ENCODE measurements at places on chromosomes 2 and 18.

GRCh38 chr2:53111004-53111403 is 656.6 kb upstream of the CHAC2 start:
- DNase-seq: no peak

DNA sequence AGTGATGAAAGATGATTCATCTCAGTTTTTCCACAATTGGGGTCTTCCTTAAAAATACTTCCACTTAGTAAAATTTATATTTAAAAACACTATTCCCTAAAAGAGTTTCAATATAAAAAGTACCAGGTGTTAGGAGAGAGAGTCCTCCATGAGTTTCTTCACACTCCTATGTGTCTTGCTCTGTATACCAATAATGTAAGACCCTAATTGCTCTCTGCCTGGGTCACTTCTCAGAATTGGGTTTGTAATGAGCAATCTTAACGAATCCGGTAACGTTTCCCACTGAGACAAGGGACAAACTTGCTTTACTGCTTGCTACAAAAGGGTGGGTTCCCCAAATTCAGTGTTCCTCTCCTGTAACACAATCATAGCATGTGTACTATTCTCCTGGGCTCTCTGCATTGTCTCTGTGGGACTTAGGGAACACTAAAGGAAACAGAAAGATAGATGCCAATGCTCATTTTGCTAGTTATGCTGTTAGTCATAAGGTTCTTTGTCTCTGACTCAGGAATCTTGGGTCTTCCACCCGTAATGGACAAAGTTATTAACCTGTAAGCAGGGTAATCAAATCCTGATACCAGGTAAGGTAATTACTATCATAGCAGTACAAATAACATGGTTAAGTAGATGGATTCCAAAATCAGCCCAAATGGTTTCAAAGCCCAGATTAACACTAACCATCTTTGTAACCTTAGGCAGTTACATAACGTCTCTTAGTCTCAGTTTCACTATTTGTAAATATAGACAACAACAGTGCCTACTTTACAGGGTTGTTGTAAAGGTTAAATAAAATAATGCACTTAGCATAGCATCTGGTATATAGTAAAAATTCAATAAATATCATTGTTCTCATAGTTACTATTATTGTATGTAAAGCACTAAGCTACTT is 46.3 kb downstream of the ITSN2 start:
- DNase-seq: no peak

GRCh38 chr18:12658426-12659138 is 675 bp upstream of the SPIRE1 start:
- peak; percentile 48 for DNase-seq

GRCh38 chr2:232492963-232493700 is 5.5 kb upstream of the ECEL1 start:
- peak; percentile 22 for DNase-seq

DNA sequence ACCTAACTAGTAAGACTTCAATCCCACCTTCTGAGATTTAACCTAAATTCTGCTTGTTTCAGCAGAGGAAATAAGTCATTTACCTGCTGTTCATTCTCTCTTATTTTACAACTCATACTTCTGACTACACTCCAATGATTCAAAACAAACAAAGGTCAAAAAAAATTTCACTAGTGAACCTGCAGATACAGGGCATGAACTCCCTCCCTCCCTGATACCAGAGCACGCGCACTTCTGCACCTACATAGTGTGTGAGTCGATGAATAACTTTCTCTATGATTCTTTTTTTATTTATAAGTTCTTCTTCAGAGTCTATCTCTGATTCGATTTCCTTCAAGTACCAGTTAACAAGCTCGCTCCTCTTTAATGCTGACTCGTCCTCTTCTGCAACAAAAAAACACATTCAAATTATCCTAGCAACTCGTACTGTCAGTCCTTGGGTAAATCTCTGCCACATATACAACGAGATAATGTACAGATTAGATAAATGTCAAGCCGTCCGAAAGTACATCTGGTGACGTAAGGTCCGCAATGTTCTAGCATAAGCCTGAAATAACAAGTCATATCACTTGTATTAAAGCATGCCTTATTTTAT is 7.4 kb upstream of the LCT start:
- no peak for DNase-seq

- DNase-seq: no peak
These were observed 10.2 kb downstream of the SP110 start for GRCh38 chr2:230209422-230210051.

DNA sequence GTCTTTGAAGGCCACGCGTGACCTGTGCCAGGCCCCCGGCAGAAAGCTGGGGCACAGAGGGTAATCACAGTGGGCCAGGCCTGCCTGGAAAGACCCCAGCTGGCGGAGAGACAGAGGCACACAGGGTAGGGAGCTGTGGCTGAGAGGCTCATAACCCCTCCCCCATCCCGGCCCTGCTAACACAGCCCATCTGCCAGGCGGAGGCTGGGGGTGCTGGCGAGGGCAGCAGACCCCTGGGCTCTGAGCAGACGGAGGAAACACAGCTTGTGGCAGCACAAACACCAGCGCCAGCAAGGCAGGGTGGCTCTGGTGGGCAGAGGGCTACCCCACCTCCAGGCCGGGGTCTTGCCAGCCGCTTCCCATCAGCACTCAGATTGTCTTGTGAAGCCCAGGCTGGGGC is 19.0 kb downstream of the HS6ST1 start:
- DNase-seq: peak; percentile 28

- DNase-seq: no peak
These were observed 16.4 kb downstream of the MAL start for GRCh38 chr2:95041824-95042442.

DNA sequence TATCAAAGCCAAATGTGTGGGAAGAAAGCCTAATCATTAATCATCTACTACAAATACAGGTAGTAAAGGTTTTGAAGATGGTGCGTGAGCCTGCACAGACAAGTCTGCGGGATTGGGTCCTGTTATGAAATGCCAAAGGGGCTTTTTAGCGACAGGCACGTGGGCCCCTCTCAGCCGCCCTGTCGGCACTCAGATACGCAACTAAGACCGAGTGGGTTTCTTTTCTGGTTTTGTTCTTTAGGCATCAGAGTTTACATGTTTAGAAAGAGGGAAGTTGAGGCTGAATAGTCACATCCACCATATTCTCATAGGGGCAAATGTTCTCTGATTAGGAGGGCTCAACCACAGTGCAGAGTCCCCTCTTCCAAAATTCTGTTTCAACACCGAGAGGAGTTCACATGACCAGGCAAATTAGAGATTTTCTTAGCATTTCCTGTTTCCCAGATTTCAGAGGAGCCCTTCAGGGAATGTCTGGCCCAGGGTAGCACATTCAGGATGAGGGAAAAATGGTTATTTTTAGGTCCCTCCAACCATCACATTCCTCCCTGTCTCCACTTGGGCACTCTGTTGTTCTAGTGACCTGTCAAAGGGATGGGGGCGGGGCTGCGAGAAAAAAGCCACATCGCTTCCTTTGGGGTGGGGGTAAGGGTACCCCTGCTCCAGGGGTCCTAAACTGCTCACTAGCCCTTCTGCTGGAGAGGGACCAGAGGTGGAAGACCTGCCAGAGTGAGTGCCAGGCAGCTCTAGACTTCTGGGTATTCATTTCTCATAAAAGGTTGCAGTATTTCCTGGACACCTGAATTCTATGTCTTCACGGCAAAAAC is 159.2 kb downstream of the BCL2 start:
- DNase-seq: no peak

DNA sequence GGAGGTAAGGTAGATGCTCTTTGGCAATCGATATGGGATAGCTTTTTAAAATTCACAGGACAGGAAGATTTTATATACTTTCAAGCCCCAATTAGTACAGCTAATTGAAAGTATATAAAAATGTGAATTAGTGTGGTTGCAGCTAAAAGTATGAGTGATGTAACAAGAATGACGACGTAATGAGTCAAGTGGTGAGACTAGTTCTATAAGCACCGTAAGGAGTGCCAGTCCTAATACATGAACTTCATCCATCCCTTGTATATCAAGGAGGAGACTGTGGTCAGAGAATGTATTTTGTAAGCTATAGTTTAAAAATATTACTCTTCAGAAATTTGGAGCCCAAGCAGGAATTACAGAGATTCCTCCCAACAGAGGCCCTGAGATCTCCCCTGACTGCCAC is 25.8 kb downstream of the DNAJC27 start:
- no peak for DNase-seq

DNA sequence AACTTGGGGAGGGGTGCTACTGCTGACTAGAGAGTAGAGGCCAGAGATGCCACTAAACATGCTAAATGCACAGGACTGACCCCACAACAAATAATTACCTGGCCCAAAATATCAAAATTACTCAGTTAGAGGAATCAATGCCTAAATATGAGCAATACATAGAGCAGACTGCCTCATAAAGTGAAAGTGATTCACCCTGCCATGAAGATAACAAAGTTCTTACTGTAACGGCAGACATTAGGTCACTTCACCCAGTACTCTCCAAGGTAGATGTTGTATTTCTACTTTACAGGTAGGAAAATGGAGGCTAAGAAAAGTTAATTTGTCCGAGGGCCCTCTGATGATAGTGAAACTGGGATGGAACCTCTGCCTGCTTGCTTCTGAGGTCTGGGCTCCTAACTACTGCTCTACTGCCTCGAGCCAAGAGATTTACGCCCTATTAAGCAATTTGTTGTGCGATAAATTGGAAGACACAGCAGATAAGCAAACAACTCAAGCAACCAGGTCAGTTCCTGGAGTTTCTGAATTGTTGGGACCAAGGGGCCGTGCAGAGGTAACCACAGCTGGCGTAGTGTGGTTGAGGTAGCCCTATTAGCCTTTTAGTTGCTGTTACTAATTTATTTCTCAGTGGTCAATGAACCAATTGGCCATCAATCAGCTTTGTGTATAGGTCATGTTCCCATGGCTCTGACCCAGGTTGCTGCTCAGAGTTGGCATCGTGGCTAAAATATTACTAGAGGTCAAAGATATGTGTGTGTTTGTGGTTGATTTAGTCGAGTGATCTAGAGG is 4.8 kb downstream of the DHRS9 start:
- no peak for DNase-seq

- no peak for DNase-seq
These were observed 102.7 kb upstream of the TAF1B start for GRCh38 chr2:9740382-9741073.

DNA sequence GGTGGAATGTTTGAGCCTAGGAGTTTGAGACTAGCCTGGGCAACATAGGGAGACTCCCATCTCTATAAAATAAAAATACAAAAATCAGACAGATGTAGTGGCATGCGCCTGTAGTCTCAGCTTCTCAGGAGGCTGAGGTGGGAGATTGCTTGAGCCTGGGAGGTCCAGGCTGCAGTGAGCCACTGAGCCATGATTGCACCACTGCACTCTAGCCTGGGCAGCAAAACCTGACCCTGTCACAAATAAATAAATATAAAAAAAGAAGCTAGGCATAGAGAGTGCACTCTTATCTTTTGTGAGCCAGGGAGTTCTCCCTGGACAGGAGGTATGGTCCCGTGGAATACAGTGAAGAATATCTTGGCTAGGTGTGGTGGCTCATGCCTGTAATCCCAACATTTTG is 11.0 kb upstream of the KYNU start:
- DNase-seq: no peak

DNA sequence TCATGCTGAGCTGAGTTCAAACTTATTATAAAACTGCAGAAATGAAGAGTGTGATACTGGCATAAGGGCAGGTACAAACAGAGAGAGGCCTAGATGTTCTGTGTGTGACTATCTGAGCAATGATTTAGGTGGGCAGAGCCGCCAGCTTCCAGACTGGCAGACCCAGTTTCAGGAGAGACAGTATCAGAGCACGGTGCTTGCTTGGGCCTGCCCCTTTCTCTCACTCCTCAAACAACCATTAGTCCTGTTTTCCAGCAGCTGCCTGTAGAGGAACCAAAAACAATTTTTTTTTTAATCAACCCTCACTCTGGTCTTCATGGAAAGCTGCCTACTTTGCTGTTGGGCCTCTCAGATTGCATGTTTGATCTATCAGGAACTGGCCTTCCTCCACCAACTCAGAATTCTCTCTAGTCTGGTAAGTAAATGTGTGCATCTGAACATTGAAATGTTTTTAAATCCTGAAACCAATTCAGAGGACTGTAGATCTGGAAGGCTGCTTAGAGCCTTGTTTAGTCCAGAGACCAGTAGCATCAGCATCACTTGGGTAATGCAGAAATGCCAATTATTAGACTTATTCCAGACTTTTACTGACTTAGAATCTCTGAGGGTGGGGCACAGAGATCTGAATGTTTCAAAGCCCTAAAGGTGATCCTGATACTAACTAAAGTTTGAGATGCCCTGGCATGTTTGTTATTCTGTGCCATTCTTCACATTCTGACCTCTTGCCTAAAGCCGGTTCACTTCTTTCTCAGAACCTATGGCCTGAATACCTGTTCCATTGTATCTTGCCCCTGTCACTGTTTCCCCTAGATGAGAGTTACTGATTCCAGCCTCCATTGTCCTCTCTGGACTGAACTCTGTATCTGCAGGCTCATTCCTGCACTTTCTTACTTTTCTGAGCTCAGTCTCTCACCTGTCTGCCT is 24.8 kb upstream of the CRIM1 start:
- DNase-seq: no peak

GRCh38 chr18:48488388-48488850 is 50.4 kb upstream of the CTIF start:
- no peak for DNase-seq

DNA sequence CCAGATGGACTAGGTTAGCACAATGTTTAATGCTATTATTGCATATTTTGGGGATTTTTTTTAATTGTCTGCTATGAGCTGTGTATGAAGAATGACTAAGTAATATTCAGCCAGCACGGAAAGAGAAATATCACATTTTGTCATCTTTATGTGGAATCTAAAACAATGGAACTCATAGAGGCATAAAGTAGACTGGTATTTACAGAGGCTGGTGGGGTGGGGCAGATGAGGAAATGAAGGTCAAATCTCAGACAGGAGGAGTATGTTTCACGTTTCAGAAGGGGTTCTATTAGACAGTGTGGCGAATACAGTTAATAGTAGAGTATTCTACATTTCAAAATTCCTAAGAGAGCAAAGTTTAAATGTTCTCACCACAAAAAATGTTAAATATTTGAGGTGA is 4.7 kb downstream of the CDH19 start:
- no peak for DNase-seq

DNA sequence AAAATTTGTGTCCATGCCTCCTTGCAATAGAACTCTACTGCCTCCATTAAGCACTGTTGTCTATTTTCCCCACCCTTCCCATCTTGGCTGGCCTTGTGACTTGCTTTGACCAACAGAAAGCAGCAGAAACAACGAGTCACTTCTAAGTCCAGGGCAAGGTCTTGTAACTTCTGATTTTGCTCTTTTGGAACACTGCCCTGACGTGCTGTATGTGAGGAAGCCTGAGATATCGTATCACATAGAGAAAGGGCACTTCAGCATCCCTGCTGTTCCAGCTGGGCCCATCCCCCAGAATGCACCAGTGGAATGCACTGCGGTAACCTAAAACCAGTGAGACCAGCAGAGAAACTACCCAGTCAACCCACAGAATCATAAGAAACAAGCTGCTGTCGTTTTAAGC is 28.1 kb downstream of the NCKAP1 start:
- peak; percentile 33 for DNase-seq

GRCh38 chr2:120818441-120818920 is 82.8 kb downstream of the GLI2 start:
- peak; percentile 12 for DNase-seq

All from left hindlimb (tissue), 1 donor.